Stimulated activated CD4-positive, alpha-beta T cell treated with anti-CD3 and anti-CD28 coated beads, Interleukin-4, amount 100 ng/mL, for 24 hours (primary cell): ENCODE measurements at places on chromosomes 2 and 18.

DNA sequence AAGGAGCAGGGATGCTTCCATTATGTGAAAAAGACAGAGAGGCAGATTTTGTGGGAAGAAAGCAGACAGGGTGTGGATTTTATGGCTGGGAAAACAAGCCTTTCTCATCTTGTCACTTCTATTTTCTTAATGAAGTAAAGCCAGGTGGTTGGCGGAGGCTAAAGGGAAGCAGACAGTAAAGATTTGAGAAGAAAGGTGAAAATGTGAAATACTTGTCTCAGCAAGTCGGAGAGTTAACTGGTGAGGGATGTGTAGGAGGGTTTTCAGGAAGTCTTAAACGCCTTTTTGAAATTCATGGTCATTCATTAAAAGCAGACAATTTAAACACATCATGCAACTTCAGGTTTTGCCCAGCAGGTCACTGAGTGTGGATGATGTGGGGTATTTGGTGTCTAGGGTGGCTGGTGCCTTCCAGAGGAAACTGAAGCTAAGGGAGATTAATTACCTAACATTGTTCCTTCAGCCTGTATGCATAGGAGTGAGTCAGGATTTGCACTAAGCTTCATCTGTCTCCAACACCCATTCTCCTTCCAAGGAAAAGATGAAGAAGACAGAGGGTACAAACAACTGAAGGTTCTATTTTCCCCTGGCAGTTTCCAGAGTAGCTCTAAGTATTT, 20.7 kb downstream of the SLC14A2 start:
- DNase-seq: no peak

DNA sequence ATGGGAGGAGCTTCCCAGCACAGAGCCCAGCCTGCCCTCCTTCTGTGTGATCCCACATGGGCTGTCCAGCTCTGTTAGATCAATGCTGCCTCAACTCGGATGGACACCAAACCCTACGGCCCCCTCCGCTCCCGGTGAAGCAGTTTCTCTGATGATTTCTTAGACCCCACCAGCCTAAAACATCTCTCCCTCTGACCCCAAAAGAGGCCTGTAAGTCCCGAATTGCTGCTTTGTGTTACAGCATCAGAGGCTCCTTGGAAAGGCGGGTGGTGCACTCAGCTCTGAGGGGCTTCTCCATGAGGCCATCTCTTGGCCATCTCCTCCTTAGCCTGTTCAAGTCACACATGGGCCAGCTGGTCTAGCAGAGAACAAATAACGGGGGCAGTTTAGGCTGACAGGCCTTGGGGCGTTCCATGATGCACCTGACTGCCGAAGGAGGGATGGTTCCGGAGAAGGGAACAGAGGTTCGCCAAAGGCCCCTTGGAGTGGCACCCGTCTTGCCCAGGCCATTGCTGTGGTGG, 240.7 kb downstream of the SH3RF3 start:
- DNase-seq: no peak

GRCh38 chr2:58237741-58238140, 3.4 kb downstream of the FANCL start:
- DNase-seq: no peak

GRCh38 chr18:36264283-36264682, 33.2 kb upstream of the FHOD3 start:
- no peak for DNase-seq

DNA sequence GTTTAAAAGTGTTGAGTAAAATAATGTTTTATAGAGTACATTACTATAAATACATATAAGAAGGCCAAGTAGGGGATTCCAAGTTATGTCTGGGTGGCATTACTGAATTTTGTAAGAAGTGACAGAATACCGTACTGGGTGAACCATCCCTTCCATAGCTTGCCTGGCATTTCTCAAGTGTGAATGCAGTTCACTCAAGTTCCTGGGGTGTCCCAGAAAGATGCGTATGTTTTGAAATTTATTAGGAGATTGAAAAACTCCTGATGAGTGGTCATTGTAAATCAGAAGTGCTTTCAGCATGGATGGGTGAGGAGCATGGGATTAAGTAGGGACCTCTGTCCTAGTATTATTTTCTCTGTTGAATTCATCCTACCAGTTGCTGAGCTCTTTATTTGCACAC, 103.2 kb downstream of the VAPA start:
- no peak for DNase-seq

DNA sequence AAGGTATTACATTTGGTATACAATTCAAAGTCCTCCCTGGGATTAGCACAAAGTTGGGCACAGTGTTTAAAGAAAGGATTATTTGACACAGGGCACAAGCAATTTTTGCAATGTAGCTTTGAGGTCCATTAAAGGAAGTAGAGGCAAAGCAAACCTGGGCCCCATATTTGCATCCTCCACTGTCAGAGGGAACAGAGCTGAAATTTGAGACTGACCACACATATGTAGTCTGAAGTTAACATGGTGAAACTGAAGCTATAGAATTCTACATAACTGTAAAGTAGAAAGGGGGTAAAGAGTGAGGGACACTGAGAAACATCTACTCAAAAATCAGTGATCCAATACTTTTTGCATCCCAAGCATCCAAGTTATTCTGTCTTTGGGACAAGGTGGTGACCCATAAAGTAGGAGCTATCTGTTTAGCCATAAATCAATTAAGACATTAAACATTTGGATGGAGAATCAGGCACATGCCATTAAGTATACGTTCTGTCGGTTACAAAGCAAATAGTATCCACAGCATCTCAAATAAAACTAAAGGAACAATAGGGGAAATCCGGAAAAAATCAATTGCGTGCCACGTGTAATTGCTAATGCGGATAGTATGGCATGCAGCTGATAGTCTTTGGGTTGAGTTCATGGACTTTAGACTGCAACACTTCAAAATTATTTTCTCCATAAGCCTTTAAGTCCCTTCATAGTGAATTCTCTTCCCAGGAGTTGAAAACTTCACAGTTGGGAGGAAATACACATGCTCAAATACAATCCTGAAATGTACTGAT, 72.6 kb downstream of the PLEKHM3 start:
- DNase-seq: no peak

GRCh38 chr18:76434452-76434851, 60.6 kb downstream of the ZNF516 start:
- DNase-seq: no peak

GRCh38 chr18:54109131-54109683, 115.3 kb downstream of the MBD2 start:
- no peak for DNase-seq
